Amygdala (tissue), 56 donors: ENCODE measurements at places on chromosomes 7 and 10.

DNA sequence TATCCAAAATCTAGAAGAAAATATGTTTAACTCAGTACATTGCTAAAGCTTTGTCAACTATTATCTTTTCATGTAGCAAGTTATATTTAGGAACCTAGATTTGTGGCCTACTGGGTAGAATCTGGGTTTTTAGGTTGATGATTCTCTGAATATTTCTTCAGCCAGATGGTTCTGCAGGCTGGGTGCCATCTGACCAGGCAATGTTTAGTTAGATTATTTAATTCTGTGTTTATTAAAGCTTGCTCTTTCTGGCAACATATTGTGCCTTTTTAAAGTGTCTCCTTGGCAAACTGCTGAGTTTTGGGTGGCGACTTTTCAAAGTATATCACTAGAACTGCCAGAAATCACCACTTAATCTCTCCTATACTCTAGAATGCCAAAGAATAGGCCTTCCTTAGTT lies 114.1 kb downstream of the LHFPL3 start:
- no peak for DNase-seq

GRCh38 chr10:81873932-81874816 lies 820 bp upstream of the NRG3 start:
- DNase-seq, result peak; percentile 21

DNA sequence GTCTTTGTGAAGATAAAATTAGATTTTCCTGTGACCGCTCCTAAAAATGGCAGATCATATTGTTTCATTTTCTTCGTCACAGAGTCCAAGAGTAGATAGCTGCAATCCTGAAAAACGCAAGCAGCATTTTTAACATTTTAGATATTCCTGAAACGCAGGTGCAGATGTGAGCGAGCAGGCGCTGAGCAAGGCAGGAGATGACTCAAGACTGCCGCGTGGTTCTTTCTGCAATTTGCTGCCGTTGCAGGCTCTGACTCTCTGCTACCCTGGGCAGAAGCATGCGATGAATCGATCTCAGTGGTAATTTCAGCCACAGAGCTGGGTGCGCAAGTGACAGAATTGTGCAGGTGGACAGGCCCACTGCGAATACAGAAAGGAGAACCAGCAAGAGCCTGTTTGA lies 331.9 kb downstream of the ACTR3B start:
- DNase-seq, result no peak

DNA sequence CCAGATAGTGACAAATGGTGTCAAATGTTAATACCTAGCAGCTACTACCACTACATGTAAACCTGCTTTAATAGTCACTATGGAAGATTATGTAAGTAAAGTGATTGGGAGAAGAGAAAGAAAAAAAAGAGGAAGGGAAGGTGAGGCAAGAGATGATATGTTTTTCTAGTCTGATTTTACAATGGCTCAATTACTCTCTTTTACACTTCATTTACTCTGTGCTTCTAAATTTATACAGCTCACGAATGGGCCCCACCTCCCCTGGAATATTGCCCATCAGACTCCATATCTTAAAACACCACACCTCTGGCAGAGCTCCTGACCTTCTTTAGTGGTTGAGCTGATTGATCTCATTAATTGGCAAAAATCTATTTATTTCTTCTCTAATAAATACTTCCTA lies 28.0 kb upstream of the IKZF1 start:
- DNase-seq, result no peak

GRCh38 chr7:36749282-36749960 lies 25.1 kb upstream of the AOAH start:
- DNase-seq, result no peak

GRCh38 chr7:82390936-82391335 lies 52.6 kb downstream of the CACNA2D1 start:
- no peak for DNase-seq

DNA sequence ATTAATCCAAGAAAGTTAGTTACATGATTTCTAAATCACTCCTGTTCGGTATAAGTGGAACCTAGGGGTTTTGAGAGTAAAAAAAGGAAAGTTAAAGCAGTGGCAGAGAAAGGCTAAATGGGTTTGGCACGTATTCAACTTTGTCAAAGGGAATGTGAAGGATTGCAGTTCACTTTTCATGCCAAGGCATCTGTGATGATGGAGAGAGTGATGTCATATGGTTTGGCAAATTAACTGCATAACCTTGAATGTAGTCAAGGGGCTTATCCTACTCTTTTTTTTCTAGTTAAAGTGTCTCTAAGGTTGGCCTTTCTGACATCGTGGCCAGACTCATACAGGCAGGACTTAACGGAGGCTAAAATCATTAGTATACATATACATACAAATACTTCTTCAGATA lies 277.8 kb downstream of the EXOC4 start:
- DNase-seq, result no peak

DNA sequence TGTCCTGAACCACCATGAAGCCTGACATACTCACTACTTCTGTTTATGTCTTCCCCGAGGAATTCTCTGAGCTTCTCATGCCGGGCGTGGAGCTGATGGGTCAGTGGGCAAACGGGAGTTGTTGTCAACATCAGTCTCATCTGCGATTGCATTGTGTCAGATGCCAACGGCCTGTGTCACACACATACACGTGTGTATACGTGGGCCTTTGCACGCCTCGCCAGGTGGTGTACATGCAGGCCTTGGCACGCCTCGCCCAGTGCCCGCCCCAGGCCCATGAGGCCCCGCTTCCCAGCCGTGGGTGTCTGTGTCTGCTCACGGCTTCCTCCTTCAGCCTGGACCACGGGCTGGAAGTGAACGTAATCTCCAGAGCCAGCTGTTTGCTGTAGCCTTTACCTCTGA lies 7.5 kb upstream of the CSGALNACT2 start:
- no peak for DNase-seq

DNA sequence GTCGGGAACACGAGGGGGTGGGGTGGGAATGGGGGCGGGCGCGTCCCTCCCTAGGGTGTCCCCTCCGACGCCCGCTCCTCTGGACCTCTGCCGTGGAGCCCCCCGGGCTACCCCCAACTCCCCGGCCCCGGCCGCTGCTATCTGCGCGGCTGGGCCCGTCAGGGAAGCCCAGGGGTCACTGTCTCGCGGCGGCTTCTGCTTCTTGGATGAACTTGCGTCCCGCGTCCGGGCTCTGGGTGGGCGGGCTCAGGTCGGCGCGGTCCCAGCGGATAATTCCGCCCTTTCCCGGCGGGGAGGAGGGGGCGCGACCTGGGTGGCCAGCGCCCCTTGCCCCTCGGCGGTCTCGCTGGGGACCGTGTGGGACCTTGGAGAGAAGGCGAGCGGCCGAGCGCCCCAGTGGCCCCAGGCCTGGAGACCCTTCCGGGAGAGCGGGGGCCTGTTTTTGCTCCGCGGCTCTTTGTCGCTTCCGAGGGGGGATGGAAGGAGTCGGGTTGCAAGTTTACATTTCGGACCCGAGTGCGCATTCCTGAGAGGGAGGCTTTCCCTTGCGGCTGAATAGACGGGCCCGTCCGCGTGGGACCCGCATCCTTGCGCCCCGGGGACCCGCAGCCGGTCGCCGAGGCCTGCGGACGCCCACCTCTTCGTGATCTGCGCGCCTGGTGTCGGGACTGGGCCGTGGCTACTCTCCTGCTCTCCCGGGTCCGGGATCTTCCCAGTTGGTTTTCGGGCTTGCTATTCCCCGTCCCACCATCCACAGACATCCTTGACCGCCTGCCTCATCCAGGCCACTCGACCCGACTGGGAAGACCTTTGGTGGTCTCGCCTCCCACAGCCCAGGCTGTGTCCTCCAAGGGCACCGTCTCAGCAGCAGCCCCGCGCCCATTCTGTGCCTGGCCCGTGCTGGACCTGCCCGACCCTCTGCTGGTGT lies 812 bp downstream of the DOCK1 start:
- DNase-seq, result no peak

DNA sequence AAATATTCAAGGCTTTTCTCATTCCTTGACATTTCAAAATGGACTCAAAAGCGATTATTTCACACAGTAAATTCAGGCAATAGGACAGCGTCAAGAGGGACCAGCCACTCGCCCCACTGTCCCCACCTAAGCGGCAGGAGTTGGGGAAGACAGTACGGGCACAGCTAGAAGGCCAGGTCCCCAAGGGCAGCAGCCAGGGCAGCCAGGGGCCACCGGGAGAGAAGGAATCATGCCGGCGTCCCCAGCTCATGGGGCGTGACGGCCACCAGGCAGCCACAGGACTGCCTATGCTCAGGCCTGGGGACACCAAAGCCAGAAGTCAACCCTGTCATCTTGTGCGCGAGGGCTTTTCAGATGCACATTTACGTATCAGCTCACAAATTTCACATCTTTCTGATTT lies 225.7 kb upstream of the PPP2R2D start:
- DNase-seq, result no peak

DNA sequence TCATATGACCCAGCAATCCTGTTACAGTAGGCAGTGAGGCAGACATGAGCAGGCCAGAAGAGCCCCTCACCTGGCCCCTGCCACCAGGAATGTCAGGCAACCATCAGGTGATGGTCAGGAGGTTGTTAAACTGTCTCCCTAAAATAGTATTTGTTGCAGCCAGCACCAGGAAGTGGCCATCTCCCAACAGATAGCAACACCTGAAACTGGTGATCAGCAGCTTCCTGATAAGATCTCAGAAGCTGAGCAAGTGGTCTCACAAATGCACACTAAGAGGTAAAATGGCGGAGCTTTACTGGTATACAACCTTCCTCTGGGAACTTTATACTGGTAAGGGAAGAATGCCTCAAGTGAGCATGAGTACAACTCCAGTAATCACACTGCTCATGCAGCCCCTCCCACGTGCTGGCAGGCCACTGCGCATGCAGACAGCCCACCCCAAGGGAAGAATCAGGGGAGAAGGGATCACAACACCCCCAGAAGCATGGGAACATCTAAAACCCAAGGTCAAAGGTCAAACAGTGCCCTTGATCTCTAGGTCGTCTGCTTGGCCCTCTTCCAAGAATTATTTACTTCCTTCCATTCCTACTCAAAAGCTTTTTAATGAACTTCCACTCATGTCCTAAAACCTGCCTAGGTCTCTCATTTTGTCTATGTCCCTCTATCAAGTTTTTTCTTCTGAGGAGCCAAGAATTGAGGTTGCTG lies 133.5 kb downstream of the DOCK4 start:
- no peak for DNase-seq

DNA sequence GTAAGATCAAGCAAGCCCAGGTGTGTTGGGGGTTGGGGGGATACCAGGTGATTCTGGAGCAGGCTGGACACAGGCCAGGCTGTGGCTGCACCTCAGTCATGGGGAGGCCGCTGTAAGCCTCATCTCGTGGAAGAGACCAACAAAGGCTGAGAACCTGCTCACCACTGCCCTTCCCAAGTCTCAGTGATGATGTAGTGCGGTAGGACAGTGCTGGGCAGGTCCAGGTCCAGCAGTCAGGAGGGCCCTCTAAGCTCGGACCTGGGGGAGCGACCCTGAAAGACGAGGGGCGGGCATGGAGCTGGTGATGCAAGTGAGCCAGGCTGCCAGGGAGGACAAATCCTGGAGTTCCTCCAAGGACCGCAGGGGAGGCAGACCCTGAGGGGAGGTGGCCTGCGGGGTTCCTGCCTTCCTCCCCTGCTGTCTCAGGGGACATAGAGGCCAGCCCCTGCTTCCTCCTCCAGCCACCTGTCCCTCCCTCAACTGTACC lies 3.3 kb upstream of the PWWP2B start:
- DNase-seq, result no peak
